ENCODE measurements at places on chromosomes 3 and 15. TPM values are rescaled to one million over a fixed set of nuclear protein-coding genes. Genes with fewer than 3 reads are reported as not detected.

The CPEB1 gene
- total RNA-seq = 4.0 TPM

The SATB1 gene
- total RNA-seq = 21.9 TPM

The SSR3 gene
- total RNA-seq = 209 TPM

The ADGRG7 gene
- not detected for total RNA-seq

The IMPG2 gene
- 0.15 TPM for total RNA-seq

The TMEM207 gene
- not detected for total RNA-seq

The FGD5 gene
- total RNA-seq = 45.3 TPM

The RARRES1 gene
- 36.3 TPM for total RNA-seq

The CCDC54 gene
- total RNA-seq = not detected

The LRRC15 gene
- 1.2 TPM for total RNA-seq

DNA sequence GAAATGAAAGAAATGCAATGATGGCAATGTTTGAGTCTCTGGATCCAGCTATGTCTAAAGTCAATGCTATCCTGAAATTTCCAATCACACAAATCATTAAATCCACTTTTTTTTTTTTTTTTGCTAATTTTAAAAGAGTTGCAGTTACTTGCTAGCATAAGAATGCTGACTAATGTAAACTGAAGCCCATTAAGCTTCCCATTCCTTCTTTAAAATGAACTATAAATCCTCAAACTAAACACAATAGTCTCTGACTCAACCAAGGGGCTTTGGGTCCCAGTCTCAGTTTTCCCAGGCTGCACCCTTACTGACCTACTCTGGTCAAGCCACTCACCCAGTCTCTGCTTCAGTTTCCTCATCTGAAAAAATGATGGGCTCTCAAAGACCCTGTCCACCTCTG lies 361.1 kb downstream of the ERC2 start:
- H3K4me3 ChIP-seq = no peak overlapping the region
- no peaks in the 10 kb centered on the region for H3K36me3 ChIP-seq
- H3K27me3 ChIP-seq = no peaks in the 10 kb centered on the region
- DNase-seq = no peak

- no peak overlapping the region for H3K27ac ChIP-seq
- no peak for DNase-seq
- no peak overlapping the region for H3K4me3 ChIP-seq
- peaks cover 7% of the 10 kb centered on the region for H3K4me1 ChIP-seq
Observed at GRCh38 chr3:16406166-16406565, 107.3 kb downstream of the RFTN1 start.

GRCh38 chr3:42732829-42733459 lies 30.3 kb upstream of the HHATL start:
- peak; percentile 6 for DNase-seq
- H3K4me1 ChIP-seq = no peaks in the 10 kb centered on the region
- H3K4me3 ChIP-seq = no peak overlapping the region
- no peaks in the 10 kb centered on the region for H3K27me3 ChIP-seq
- no peak overlapping the region for H3K27ac ChIP-seq
- no peaks in the 10 kb centered on the region for H3K36me3 ChIP-seq

DNA sequence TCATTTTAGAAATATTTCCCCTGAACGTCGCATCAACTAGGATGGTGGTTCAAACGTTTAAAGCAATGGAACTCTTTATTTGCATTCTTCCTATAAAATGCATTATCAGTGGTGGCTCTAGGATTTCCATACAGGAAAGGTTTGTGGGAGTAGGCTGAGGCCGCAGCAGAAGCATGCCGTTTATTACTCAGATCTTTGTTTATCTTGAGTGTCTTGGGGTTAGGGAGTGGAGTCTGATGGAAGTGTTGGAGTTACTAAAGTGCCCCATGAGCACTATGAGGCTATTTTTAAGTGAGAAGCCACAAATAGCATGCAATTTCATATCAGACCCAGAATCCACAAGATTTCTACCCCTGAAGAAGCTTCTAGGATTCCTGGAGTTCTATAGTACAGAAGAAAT lies 26.2 kb downstream of the ATOSA start:
- H3K27me3 ChIP-seq = no peaks in the 10 kb centered on the region
- H3K4me3 ChIP-seq = no peak overlapping the region
- peaks cover 12% of the 10 kb centered on the region for H3K4me1 ChIP-seq
- H3K36me3 ChIP-seq = no peaks in the 10 kb centered on the region

DNA sequence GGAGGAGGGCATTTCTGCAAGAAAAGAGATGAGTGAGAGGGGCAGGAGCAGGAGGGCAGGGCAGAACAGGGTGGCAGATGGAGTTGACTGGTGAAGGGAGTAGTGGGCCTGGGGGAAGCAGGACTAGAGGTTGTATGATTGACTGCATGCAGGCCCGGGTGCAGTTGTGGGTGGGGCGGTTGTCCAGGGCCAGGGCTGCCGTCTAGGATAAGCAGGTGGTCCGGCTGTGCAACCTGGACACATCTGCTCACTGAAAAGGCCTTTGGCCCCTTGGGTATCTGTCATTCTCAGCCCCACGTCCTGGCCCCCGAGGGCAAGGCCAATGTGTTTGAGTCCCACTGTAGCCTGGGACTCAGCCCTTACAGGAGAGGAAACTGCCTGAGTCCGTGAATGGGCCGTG lies 25.4 kb downstream of the ALS2CL start:
- H3K27ac ChIP-seq = no peak overlapping the region
- H3K36me3 ChIP-seq = no peaks in the 10 kb centered on the region
- H3K4me3 ChIP-seq = no peak overlapping the region
- DNase-seq = no peak

DNA sequence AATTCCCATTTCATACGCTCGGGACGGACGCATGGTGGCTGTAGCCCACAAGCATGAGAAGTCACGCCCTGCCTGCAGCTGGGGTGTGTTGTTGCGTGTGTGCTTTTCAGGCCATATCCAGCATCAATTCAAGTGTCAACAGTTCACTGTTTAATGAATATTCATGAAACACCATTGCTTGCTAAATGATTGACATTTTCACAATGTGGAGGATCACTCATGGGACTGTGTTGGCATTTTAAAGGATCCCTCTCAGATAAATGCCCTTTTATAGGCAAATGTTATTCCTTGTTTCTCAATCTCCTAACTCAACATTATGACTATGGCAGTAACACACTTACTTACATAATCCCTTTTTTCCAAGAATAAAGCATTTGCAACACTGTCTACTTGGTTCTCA lies 511.3 kb downstream of the GABRG3 start:
- no peak for DNase-seq
- H3K27me3 ChIP-seq = no peaks in the 10 kb centered on the region
- no peaks in the 10 kb centered on the region for H3K36me3 ChIP-seq
- no peak overlapping the region for H3K27ac ChIP-seq
- no peak overlapping the region for H3K4me3 ChIP-seq

- H3K4me3 ChIP-seq = no peak overlapping the region
- H3K4me1 ChIP-seq = peaks cover 40% of the 10 kb centered on the region
- peak overlapping the region; percentile 23 for H3K27ac ChIP-seq
- H3K27me3 ChIP-seq = no peaks in the 10 kb centered on the region
- DNase-seq = no peak
- no peaks in the 10 kb centered on the region for H3K36me3 ChIP-seq
Observed at GRCh38 chr3:66017084-66017483, 21.6 kb downstream of the MAGI1 start.

GRCh38 chr15:80367661-80368060 lies 36.5 kb upstream of the ARNT2 start:
- no peaks in the 10 kb centered on the region for H3K36me3 ChIP-seq
- no peak for DNase-seq
- H3K4me3 ChIP-seq = no peak overlapping the region
- no peaks in the 10 kb centered on the region for H3K27me3 ChIP-seq

DNA sequence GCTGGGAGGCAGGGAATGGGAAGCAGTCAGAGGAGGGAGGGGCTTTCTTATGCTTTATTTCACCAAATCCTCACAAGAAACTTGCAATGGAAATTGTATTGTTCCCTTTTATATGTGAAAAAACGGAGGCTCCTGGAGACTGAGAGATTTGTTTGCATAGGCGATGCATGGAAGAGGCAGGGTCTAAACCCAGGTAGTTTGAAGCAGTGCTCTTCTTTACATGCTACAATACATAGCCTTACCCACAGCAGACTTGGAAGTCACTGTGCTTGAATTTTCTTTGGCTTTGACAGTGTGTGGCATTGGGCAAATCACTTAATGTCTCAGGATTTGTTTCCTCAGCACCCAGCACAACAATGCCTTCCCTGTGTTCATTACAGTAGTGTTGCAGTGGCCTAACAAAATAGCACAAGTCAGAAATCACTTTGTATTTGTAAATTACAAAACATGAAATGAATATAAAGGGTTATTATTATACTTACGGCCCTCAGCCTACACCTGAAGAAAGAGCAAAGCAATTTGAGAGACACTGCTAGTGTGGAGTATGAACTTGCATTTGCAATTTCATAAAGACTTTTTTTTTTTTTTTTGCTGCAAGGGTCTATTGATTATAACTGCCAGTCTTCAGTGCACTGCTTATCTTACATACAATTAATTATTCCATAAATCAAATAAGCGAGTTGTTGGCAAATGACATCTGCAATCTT lies 646.4 kb upstream of the KCNMB2 start:
- DNase-seq = no peak
- no peak overlapping the region for H3K27ac ChIP-seq
- H3K36me3 ChIP-seq = no peaks in the 10 kb centered on the region
- no peaks in the 10 kb centered on the region for H3K4me1 ChIP-seq
- H3K4me3 ChIP-seq = no peak overlapping the region

GRCh38 chr15:84983711-84984110 lies 2.1 kb downstream of the PDE8A start:
- H3K27ac ChIP-seq = no peak overlapping the region
- no peaks in the 10 kb centered on the region for H3K36me3 ChIP-seq
- H3K27me3 ChIP-seq = no peaks in the 10 kb centered on the region
- H3K4me1 ChIP-seq = peaks cover 4% of the 10 kb centered on the region

GRCh38 chr3:194330160-194330559 lies 21.0 kb downstream of the CPN2 start:
- H3K4me1 ChIP-seq = no peaks in the 10 kb centered on the region
- H3K27me3 ChIP-seq = no peaks in the 10 kb centered on the region
- DNase-seq = no peak
- no peak overlapping the region for H3K4me3 ChIP-seq
- no peak overlapping the region for H3K27ac ChIP-seq
- H3K36me3 ChIP-seq = no peaks in the 10 kb centered on the region

DNA sequence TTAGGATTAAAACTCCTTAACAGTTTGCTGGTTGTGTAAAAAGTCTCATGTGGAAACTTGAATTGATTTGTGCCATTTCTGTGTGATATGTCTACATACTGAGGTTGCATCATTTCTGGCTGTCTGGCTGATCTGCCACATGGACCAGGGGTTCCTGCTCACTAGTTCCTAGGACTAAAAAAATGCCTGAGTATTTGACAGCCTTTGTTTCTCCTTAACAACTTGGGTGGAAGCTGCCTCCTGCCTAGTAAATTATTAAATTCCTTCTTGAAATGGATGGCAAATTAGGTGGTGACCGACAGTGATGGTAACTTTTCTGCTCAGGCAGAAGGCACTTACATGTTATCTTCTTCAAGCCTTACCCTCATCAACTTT lies 226.9 kb upstream of the MRPL3 start:
- no peak overlapping the region for H3K4me3 ChIP-seq
- no peaks in the 10 kb centered on the region for H3K4me1 ChIP-seq
- no peaks in the 10 kb centered on the region for H3K36me3 ChIP-seq
- no peaks in the 10 kb centered on the region for H3K27me3 ChIP-seq
- no peak overlapping the region for H3K27ac ChIP-seq

GRCh38 chr3:143071776-143072175 lies 47.8 kb upstream of the CHST2 start:
- no peak overlapping the region for H3K4me3 ChIP-seq
- H3K36me3 ChIP-seq = no peaks in the 10 kb centered on the region
- DNase-seq = no peak
- no peak overlapping the region for H3K27ac ChIP-seq
- H3K4me1 ChIP-seq = no peaks in the 10 kb centered on the region
- H3K27me3 ChIP-seq = no peaks in the 10 kb centered on the region

DNA sequence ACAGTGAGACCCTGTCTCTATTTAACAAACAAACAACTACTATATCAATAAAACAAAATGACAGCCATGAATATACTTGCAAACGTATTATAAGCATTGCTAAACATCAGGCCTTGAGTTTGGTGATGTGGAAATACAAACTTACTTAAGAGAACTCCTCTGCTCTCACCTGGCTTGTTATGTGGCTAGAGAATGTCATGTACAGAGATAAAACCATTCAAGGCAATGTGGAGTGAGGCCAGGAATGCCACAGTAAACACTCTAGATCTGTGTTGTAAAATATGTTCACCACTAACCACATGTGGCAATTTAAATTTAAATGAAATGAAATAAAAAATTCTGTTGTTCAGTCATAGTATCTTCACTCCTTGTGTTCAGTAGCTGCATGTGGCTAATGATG lies 22.7 kb upstream of the RARB start:
- no peaks in the 10 kb centered on the region for H3K36me3 ChIP-seq
- no peaks in the 10 kb centered on the region for H3K27me3 ChIP-seq
- peak; percentile 43 for DNase-seq
- H3K27ac ChIP-seq = no peak overlapping the region
- H3K4me3 ChIP-seq = no peak overlapping the region

GRCh38 chr3:31262201-31262600 lies 270.5 kb upstream of the STT3B start:
- H3K4me1 ChIP-seq = no peaks in the 10 kb centered on the region
- H3K36me3 ChIP-seq = no peaks in the 10 kb centered on the region
- DNase-seq = no peak
- no peak overlapping the region for H3K27ac ChIP-seq

DNA sequence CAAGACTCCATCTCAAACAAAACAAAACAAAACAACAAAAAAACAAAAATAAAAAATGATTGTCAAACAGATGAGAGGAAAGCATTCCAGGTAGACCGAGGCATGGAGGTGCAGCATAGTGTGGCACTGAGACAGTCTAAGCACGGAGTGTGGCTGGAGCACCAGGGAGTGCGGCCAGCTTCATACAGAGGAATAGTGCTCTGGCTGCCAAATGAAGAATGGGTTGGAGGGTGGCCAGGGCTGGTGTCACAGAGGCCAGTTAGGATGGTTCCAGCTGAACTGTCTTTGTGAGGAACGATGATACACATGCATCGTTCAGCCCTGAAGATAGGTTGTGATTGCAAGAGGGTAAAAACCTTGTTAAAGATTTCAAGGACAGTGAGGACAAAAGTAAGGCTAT lies 28.3 kb downstream of the MITF start:
- H3K27me3 ChIP-seq = no peaks in the 10 kb centered on the region
- no peak overlapping the region for H3K27ac ChIP-seq
- no peaks in the 10 kb centered on the region for H3K36me3 ChIP-seq

DNA sequence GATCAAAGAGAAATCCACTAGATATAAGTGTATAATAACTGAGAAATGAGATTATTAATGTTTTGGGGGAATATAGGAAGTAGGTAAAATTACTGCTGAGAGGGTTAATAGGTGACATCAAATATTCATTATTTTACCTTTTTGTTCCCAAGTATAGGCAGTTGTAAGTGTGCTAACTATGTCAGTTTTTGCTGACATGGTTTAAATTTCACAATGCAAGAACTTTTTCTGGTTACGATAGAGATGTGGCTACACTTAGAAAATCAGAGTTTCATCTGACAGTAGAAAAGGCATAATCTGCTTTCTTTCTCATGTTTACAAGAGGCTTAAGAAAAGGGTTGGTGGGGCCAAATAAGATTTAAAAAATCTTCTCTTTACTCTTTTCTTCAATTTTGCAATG lies 235.0 kb upstream of the DPPA4 start:
- no peaks in the 10 kb centered on the region for H3K27me3 ChIP-seq
- H3K4me3 ChIP-seq = no peak overlapping the region
- no peak for DNase-seq
- H3K27ac ChIP-seq = no peak overlapping the region
- H3K36me3 ChIP-seq = no peaks in the 10 kb centered on the region

- peaks cover 7% of the 10 kb centered on the region for H3K4me1 ChIP-seq
- no peaks in the 10 kb centered on the region for H3K36me3 ChIP-seq
- H3K27ac ChIP-seq = no peak overlapping the region
- peak overlapping the region; percentile 27 for H3K4me3 ChIP-seq
- H3K27me3 ChIP-seq = no peaks in the 10 kb centered on the region
Observed at GRCh38 chr3:127914584-127914983, 448 bp upstream of the KBTBD12 start.

All from lung (tissue), 17 donors.